Femur (tissue), 1 donor: ENCODE measurements at places on chromosomes 13 and 19.

- no peak for DNase-seq
Observed at GRCh38 chr19:34044021-34044420, 128.3 kb upstream of the LSM14A start.

DNA sequence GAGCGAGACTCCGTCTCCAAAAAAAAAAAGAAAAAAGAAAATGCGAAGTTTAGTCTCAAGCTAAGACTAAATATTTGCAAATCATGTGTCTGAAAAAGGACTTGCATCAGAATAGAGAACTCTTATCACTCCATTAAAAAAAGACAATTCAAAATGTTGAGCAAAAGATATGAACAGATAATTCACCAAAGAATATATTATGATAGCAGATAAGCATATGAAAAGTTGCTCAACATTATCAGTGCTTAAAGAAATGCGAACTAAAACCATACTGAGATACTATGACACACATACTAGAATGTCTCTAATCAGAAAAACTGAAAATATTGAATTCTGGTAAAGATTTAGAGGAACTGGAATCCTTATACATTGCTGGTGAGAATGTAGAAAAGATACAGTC is 38.7 kb upstream of the SACS start:
- no peak for DNase-seq

DNA sequence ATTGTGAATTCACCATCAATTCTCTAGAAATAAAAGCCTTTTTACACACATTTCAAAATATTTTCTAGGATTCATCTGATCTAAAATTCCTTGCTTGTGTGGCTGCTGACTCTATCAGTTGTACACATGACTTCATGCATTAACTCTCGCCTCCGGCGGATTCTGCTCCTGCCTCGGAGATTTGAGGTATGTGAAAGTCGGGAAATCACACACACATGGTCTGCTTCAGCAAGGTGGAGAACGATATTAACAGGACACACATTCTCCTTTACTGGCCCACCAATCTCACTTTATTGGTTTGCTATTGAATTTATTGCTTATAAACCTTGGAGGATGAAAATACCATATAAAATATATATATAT is 855.7 kb downstream of the SLITRK5 start:
- no peak for DNase-seq

- no peak for DNase-seq
Observed at GRCh38 chr13:73722120-73722519, 412.1 kb downstream of the KLF12 start.

GRCh38 chr19:16536130-16536529 is 6.1 kb downstream of the CHERP start:
- DNase-seq = no peak

GRCh38 chr13:98327371-98328270 is 150.6 kb upstream of the RNF113B start:
- DNase-seq = no peak

GRCh38 chr13:76745261-76746200 is 140.7 kb downstream of the KCTD12 start:
- DNase-seq = no peak
